ENCODE measurements at places on chromosomes 1 and 21. TPM values are rescaled to one million over a fixed set of nuclear protein-coding genes. Genes with fewer than 3 reads are reported as not detected.

Gene UMODL1
- not detected for total RNA-seq

Gene DLGAP3
- total RNA-seq: 0.43 TPM

Gene HES3
- not detected for total RNA-seq

Gene APCS
- total RNA-seq: 54.7 TPM

Gene LYPD8
- not detected for total RNA-seq

Gene PGLYRP4
- not detected for total RNA-seq

Gene CFHR5
- not detected for total RNA-seq

Gene THEM5
- not detected for total RNA-seq

DNA sequence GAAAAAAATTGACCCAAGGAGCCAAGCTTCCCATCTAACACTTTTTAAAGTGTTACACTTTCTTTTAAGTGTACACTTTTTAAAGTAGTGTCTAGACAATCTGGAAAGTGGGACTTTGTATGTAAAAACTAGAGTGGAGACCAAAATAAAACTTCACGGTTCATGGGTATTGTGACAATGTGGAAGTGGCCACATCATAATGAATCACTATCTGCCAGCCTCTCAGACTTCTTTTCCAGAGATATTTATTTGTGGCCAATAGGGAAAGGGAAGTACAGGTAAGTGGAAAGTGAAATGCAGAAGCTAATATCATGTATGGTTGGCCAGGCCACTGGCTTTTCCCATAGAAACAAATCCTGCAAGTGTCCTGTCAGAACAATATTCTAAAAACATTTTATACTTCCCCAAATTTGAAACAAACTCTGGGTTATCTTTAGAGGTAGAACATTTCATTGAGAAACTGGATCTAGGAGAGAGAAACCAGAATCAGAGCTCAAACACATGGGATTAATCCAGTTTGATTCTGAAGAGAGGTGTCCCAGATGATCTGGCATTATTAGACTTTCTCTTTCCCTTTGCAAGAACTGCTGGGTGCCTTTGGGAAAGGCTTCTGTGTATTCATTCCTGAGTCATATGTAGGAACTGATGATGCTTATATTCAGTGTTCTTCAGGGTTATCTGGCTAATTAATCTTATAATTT lies 2.0 kb downstream of the TNFSF18 start:
- DNase-seq: no peak

- no peak for DNase-seq
Measured at GRCh38 chr1:68149110-68149798, 83.1 kb downstream of the WLS start.

- DNase-seq: no peak
Measured at GRCh38 chr1:23616292-23616824, 57.1 kb upstream of the ID3 start.

DNA sequence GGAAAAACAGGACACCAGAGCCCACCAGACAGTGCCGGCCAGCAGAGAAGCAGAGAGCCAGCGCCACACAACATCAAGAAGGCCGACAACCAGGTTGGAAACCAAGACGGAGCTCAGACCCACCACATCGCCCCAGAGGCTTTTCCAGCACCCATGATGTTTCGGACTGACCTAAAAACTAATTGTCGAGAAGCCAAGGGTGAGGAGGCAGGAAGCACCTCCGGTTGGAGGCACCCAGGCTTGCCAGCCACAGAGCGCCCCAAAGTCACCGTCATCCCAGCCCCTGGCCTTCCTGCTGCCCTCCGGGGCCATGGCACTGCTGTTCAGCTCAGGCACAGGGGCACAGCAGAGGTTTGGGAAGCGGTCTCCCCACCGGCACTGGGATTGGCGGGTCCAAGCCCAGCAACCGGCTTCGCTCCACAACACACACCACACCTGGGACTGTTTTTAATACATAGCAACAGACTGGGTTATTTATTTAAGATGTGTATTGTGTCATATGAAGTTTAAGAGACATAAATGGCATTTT lies 67.2 kb downstream of the SLC37A1 start:
- DNase-seq: no peak

DNA sequence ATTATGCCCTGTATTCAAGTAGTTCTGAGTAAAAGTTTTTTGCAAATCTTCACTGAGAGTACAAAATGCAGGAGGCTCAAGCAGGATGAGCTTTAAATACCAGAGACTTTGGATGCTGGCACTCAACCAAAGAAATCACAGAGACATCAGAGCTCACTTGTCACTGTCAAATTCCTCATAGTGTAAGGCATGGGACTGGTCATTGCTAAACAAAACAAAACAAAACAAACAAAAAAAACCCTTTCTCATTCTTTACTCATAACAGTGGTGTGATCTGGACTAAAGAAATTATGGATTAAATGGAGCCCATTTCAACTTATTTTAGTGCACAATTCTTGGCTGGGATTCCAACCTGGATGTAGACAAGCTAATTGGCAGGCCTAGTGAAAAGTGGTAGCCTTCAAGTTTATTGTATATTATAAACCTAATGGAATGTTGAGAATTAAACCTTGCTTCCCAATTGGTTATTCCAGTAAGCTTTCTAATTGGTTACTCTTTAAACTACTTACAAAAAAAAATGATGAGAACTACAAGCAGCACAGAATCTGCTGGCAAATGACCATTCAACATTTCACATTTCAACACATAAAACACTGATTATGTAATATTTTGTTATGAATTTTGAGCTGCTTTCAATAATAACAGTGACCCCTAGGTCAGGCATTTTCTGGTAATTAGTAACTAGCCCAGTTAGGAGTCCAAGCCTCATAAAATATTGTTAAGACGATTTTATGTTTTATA lies 30.6 kb upstream of the NEK7 start:
- no peak for DNase-seq

DNA sequence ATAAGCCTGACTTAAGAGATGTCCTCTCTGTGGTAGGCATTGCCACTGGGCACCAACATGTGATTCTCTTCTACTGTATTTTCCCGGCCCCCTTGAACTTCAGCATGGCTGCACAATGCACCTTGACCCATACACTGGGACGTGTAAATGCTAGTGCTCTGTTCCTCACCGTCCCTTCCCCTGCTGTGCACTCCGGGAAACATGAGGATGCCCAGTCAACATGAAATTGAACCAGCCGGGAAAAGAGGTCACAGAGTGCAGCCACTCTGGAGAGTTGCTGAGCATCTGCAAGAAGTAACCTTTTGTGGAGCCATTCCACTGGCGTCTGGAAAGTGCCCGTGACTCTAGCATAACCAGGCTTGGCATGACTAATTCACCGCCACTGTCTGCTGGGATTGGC lies 646.7 kb downstream of the NPHP4 start:
- DNase-seq: no peak

DNA sequence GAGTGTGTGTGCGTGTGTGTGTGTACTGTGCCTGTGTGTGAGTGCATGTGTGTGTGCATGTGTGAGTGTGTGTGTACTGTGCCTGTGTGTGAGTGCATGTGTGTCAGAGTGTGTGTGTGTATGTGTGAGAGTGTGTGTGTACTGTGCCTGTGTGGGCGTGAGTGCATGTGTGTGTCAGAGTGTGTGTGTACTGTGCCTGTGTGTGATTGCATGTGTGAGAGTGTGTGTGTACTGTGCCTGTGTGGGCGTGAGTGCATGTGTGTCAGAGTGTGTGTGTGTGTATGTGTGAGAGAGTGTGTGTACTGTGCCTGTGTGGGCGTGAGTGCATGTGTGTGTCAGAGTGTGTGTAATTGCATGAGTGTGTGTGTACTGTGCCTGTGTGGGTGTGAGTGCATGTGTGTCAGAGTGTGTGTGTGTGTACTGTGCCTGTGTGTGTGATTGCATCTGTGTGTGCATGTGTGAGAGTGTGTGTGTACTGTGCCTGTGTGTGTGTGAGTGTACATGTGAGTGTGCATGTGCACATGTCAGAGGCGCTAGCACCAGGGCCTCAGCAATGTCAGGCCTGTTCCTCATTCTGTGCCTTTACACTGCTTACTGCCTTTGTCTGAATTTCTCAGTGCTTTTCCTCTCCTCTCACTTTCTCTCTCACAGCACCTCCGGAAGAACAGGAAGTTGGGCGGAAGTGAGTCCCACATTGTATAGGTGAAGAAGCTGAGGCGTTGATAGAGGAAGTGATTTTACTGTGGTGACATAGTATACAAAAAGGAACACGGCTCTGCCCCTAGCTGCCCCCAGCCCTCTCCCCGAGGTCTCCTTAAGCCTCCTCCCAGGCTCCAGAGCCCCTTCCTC lies 4.9 kb downstream of the SLC5A9 start:
- DNase-seq: no peak

GRCh38 chr1:64911326-64911725 lies 55.0 kb downstream of the JAK1 start:
- no peak for DNase-seq

DNA sequence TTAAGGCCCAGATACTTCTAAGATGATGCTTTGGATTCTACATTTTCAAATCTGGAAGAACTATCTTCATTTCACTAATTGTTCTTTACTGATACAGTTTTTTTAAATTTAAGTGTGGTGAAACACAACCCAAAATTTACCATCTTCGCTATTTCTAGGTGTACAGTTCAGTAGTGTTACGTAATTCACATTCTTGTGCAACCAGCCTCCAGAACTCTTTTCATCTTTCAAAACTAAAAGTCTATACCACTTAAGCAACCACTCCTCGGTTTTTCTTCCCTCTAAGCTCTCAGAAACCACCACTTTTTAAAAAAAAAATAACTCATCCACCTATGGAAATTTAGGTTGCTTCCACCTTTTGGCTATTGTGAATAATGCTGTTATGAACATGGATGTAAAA lies 220.7 kb downstream of the PDE4B start:
- no peak for DNase-seq

DNA sequence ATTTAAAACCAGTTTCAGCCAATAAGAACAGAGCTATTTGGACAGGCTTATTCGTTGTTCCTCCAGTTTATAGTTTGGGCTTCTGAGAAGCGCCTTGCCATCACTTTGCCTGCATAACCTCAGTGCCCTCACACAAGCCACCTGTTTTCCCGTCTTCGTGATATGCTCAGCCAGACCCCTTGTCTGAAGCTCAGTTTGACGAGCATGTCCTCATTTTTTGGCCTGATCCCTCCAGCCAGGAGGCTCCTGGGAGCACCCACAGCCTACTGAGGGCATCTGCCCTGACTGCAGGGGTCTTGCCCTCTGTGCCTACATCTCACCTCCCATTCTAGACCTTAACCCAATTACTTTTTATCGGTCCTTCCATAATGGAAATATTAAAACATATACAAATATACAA lies 95.3 kb downstream of the ADARB1 start:
- no peak for DNase-seq

GRCh38 chr21:21463456-21463855 lies 465.2 kb downstream of the NCAM2 start:
- DNase-seq: no peak

- no peak for DNase-seq
Measured at GRCh38 chr1:229237320-229237719, 33.6 kb upstream of the RAB4A start.

GRCh38 chr1:159122005-159122621 lies 45.5 kb upstream of the AIM2 start:
- DNase-seq: no peak

DNA sequence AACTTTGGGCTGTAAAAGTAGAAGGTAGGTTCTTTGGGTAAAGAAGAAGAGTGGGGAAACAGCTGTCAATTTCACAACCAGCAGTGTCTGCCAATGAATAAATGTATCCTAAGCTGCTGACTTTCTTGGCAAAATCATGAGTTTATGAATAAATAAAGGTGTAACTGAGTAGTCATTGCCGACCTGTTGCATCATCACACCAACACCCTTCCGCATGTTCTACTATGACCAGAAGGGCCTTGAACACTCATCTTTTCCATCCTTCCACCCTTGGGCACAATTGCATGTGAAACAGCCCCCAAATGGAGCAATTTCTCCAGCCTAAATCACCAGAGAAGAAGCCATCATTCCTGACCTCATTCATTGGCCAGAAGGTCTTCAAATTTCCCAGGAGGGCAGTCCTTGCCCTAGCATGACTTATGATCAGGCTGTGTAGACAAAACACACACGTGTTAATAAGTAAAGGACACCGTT lies 31.2 kb upstream of the QSOX1 start:
- no peak for DNase-seq

DNA sequence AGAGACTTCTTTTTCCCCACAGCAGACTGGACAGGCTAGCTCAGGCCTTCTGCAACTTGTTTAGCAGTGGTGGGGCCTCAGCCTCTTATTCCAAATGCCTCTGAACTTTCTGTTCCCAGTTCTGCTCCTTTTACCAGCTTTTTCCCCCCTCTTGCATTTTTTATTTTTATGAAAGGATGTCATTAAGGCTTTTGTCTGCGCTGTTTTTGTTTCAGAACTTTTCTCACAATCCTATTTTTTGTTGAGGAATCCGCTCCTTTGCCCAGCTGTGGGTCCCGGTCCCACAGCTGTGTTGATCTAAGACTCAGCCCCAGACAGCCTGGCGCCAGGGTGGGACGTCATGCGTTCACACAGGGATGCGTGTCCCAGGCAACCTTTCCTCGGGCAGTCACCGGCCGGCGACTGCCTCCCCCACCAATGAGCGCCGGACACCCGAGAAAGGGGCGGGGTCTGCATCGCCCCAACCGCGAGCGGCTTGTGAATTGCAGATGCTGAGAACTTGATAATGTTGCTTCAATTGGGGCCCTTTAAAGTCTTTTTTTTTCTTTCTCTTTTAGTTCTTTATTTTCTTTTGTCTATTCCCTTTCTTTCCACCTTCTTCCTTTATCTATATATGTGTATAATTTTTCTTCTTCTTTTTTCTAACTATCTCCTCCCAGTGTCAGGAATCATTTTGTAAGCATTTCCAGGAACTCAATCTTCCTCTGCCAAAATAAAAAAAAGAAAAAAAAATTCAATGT lies 3.0 kb upstream of the ID3 start:
- peak; percentile 87 for DNase-seq

GRCh38 chr1:12100071-12100470 lies 37.0 kb downstream of the TNFRSF8 start:
- DNase-seq: no peak

GRCh38 chr1:17911791-17912190 lies 156.7 kb downstream of the ACTL8 start:
- no peak for DNase-seq
